ENCODE measurements at places on chromosomes 12 and 14.

DNA sequence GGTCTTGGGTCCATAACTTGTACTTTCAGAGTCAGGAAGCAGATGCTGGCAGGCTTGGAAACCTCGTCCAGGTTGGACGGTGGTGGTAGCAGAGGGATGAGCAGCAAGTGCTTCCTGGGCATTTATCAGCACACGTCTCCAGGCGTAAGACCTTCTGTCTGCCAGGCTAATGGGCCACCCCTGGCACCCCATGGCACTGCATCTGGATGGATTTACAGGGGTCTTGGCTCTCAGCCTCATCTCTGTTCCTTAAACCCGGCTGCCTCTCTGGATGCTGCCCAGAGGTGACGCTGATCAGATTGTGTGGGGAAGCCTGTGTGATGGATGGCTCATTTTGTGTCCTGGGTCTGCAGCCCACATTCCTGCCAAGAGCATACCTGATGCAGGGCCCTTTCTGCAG is 145.1 kb downstream of the TSPAN9 start:
- no peak for DNase-seq

DNA sequence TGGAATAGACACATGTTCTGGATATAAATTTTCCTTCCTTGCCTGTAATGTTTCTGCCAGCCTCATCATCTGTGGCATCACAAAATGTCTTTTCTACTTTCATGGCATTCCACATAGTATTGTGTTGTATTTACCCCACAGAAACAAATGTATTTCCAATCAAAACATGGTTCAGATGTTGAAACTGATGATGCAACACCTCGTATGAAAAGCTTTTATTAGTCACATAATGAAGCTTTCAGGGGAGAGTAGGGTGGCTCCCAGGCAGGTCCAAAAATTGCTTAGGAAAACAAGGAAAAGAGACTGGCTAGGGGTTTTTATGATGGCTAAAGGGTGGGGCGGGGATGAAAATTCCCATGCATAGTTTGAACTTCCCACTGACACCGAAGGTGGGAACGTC is 29.1 kb upstream of the ZNF641 start:
- DNase-seq: no peak

GRCh38 chr12:18446061-18446644 is 184.8 kb downstream of the PIK3C2G start:
- no peak for DNase-seq

DNA sequence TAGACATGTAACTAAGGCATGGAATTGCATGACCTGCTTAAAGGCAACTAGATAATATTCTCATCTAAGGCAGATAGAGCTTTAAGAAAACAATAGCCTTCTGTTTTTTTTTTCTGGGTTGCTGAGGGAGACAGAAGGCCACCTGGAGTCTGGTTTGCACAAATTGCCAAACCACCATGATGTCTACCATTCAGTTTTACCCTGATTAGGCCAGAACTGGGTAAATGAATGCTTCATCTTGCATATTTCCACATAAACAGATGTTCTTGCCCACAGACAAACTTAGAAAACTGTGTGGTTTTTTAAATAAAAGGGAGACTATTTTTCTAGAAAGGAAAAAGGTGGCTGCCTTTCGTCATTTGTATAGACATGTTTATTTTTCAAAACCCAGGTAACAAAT is 278.7 kb upstream of the PRICKLE1 start:
- DNase-seq: no peak

DNA sequence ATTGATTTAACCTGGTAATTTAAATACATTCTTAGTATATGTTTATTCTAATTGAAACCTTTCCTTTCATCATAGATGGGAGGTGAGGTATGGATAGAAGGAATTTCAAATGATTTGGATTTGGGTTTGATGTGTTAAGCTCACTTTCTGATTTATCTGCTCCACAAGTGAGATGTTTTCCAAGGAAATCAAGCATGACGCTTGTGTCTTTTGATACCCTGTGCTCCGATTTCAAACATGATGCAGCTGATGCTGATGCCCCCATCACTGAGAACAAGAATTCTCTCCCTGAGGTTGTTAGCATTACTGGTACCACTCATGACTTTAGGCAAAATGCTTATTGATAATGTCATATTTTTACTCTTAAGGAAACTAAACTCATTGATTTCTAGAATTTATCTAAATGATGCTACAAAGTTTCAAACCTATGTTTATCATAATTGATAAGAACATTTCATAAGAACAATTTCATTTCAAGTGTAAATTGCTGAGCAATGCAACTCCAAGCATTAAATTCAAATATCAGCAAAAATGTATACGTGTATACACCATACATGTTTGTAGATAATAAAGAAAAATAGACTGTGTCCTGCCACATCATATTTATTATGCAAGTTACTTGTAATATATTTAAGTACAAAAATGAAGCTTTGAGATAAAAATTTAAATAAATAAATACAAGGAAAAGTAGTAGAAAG is 75.5 kb upstream of the LRIG3 start:
- no peak for DNase-seq

DNA sequence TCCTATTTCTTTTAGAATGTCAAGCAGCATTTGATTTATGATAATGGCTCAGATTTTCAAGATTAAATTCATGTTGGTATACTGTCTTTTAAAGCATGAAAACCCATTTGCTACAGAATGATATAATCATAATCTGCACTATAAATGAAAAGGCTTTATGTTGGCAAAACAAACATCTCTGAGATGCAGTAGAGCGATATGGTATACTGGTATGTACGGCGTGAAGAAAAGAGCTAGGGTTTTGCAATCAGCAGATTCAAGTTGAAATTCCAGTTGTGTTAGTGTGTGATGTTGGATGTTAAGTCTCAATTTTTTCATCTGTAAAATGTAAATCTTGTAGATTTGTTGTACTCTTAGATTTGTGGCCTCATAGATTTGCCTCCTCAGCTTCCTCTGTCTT is 53.2 kb upstream of the DYRK2 start:
- DNase-seq: no peak

- no peak for DNase-seq
These were observed 23.8 kb upstream of the GPR132 start for GRCh38 chr14:105088812-105089745.

GRCh38 chr14:96143906-96144305 is 60.7 kb upstream of the BDKRB2 start:
- DNase-seq: no peak

- no peak for DNase-seq
These were observed 10.6 kb downstream of the ARL6IP4 start for GRCh38 chr12:122990961-122991622.

DNA sequence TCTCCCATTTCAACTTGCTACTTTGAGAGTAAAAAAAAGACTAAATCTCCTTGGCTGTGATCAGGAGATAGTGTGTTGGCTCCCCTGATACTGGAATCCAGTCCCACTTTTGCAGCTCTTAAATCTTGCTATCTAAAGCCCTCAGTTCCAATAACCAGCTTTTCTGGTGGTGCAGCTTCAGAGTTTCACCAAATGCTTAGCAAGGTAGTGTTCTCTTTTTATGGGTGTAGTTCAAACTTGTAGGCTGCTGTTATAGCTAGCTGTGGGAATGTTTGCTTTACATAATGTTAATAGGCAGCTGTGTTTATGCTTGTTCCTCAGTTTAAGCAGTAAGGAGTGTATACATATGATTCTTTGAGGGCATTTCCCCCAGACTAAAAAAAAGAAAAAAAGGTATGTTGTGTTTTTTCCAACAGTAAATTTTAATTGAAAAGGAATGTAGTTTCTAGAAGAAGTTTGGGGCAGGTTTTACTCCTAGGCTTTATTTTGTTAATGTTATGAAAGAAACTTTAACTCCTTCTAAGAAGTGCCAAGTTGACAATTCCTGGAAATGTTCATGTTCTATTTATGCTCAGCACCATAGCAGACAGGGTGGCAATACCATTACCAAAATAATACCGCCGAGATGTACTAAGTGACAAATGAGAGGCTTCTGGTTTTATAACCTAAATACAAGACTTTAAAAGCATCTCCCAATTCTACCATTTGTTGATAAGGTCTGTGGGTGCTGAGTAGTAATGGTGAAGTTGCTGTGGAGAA is 12.1 kb downstream of the CRADD start:
- DNase-seq: no peak

- no peak for DNase-seq
These were observed 146.0 kb upstream of the PLEKHG7 start for GRCh38 chr12:92556637-92557421.

- no peak for DNase-seq
These were observed 57.7 kb downstream of the ADGRD1 start for GRCh38 chr12:131011165-131012079.

GRCh38 chr12:89760783-89761182 is 52.1 kb upstream of the ATP2B1 start:
- DNase-seq: no peak

DNA sequence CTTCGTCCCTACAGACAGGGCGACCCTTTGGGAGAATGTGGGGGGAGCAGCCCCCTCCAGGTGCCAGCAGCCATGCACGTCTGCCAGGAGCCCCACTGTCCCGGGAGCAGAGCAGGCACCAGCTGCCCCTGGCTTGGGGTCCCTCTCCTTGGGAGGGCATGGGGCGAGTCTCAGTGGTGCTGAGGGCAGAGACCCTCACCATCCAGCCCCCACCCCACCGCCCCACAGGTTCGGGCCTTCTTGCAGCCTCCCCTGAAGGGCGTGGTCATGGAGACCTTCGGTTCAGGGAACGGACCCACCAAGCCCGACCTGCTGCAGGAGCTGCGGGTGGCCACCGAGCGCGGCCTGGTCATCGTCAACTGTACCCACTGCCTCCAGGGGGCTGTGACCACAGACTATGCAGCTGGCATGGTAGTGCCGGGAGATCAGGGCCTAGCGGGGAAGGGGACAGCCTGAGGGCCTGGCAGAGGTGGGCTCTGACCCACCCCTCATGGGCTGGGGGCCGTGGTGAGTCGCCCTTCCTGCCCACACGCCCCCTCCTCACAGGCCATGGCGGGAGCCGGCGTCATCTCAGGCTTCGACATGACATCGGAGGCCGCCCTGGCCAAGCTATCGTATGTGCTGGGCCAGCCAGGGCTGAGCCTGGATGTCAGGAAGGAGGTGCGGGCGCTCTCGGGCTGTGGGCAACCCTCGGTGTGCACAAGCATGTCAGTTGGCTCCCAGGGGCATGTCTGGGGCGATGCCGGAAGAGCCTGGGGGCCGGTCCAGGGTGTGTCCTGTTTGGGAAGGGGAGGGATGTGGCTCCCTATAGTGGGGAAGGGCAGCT is 18.8 kb downstream of the ASPG start:
- no peak for DNase-seq

DNA sequence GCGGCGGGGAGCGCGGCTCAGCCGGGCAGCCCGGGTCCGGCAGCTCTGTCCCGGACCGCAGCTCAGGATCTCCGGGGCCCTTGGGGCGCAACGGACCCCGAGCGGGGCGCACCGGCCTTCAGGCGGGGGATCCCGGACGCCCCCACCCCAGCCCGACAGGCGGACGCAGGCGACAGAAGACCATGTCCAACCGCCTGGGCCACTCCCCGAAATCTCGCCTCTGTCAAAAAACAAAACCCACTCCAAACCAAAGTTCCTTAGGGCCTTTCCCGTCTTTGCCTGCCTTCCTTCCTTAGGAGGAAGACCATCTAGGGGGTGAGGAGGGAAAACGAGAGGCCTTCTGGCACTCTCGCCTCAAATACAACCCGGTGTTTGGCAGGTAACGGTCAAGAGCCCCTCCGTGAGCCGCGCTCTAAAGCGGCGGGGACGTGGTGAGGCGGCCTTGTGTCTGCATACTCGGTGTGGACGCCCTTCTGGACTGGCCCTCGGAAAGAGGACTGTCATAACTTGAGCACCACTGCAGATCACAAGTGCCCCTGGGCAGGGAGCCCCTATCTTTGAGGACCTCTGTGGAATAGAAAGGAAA is 604 bp downstream of the HCFC2 start:
- no peak for DNase-seq

DNA sequence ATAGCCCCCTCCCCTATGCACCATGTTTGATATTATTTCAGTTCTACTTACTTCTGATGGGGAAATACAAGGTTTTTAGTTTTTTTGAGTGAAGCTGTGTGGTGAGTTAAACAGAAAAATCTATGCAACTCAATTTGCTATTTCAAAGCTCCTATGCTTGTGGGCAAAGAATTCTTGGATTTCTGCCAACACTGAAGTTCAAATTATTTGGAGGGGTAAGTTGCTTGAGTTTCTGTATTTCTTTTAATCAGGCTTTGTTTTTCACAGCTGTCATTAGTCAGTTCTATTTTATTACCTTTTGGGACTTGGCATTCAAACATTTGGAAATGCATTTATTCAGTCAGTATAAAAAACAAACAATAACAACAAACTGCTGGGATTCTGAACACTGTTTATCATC is 407.5 kb upstream of the MGAT4C start:
- DNase-seq: no peak

DNA sequence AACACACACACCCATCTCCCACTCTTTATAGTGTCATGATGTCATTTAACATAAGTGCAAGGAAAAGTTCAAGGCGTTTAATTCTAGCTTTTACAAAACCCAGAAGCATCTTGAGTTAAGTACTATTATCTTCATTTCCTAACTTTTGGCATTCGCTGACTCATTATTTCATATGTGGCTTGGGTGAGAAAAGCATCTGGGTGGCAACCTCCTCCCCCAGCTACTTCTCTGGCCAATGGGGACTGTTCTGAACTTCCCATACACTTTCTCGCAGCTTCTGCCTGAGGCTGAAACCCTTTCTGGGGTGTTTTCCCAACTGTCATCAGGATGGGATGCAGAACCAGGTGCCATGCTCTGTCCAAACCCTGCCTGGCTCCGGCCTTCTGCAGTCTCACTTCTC is 2.8 kb upstream of the MARK3 start:
- no peak for DNase-seq

GRCh38 chr12:92769124-92769901 is 66.5 kb downstream of the PLEKHG7 start:
- DNase-seq: no peak

DNA sequence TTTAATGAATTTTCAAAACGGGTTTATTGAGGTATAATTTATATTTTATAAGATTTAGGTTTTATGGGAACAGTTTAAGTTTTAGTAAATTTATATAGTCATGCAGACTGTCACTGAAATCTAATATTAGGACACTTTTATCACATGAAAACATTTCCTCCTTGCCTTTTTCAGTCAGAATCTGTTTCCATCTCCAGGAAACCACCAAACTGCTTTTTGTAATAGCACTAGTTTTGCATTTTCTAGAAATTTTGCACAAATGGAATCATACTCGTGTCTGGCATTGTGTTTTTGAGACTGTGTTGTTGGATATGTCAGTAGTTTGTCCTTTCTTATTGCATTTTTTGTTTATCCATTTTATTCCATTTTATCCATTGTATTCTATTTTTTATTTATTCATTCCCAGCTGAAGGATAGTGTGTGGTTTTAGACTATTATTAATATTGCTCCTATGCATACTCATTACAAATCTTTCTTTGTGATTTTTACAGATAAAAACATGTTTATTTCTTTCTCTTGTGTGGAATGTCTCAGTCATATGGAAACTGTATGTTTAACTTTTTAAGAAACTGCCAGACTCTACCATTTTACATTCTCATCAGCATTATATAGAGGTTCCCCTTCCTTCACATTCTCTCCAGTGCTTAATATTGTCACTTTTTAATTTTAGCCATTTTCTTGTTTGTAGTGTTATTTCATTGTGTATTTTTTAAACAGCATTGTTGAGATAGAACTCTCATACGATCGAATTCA is 26.5 kb downstream of the PALS1 start:
- DNase-seq: no peak

- DNase-seq: no peak
These were observed 1536.4 kb upstream of the FLRT2 start for GRCh38 chr14:83993545-83993944.
